ENCODE measurements at places on chromosomes 7 and 10.

DNA sequence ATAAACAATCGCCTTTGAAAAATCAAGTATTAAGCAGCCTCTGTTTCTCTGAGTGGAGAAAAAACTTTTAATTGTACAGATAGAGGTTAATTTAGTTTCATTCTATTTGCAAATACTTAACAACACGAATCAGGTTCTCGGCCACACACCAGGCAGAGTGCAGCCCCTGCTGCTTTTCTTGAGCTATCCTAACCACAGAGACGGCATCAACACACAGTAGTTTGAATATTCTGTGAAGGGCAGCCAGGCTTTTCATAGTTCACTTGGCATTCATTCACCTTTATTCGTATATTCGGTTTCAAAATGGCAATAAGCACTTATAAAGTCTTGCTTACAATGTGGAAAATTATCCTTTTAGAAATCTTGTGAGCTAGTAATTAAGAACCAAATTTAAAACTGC lies 5.7 kb downstream of the ADARB2 start:
- no peak for DNase-seq

DNA sequence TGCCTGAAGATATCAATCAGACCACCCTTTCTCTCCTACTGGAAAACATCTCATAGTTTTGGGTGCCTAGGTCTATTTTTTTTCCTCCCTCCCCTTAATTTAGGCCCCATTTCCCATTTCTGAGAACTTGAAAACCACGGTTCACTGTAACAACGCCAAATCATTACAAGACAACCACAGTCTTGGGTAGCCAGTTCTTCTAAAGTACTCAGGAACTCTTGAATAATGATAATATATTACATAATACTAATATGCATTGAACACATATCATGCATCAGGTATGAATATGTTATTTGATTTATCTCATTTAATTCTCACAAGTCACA lies 185.1 kb upstream of the ADO start:
- DNase-seq = no peak

DNA sequence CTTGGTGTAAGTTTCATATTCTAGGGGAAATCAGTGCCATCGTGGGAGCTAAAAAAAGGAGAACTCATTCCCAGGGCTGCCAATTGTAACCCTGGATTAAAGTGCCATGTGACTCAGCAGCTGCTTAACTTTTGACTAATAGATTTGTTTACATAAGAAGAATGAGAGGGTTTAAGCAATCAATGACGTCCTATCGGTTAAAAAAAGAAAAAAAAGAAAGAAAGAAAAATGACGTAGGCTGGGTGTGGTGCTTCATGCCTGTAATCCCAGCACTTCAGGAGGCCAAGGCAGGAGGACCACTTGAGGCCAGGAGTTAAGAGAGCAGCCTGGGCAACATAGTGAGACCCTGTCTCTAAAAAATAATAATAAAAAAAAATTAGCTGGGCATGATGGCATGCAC lies 116.2 kb upstream of the AFAP1L2 start:
- DNase-seq = no peak

GRCh38 chr10:123576706-123577105 lies 89.4 kb upstream of the GPR26 start:
- DNase-seq = no peak

GRCh38 chr10:33669904-33670303 lies 335.4 kb upstream of the NRP1 start:
- DNase-seq = no peak

DNA sequence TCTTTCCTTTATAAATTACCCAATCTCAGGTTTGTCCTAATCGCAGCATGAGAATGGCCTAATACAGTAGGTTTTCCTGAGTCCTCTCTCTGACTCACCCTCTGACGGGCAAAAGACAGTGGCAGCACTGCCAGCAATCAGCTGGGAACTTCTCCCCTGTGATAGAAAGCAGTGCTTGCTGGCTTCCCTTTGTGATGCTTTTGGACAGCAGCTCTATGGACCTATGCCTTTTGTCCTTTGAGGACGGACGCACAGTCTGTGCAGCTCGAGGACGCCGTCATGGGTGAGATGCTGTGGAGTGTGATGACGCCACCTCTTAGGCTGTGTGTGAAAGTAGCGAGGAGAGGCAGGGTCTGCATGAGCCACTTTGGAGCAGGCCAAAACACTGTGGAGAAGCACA lies 68.8 kb downstream of the KIAA1217 start:
- no peak for DNase-seq

DNA sequence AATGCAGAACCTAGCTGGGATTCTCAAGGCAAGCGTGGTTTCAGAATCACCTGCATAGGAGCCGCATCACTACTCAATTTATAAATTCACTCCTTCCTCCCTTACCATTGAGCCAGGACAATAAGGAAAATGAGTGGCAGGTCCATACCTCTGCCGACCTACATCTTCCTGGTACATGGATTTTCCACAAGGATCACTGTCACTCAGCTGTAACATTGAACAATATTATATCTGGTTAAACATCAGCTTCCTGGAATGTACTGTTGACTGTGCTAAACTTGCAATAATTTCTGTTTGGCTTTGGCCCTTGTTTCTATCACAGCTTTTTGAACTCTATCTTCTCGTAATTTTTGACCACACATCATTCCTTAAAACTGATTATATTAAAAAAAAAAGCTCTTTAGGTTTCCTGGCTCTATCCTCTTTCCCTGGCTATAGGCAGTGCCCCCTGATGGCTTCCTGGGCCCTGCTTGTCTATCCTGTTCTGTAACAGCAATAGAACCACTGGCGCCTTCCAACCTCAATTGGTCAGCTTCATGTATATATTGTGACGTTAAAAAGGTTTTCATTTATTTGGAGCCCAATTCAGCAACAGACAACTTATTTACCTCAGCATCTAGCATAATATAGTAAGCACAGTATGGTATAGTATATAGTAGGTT lies 59.2 kb downstream of the RNLS start:
- no peak for DNase-seq

GRCh38 chr10:31207636-31208035 lies 111.4 kb upstream of the ZEB1 start:
- no peak for DNase-seq

- no peak for DNase-seq
These were observed 76.9 kb upstream of the PDCD4 start for GRCh38 chr10:110794808-110795207.
